ENCODE measurements at places on chromosomes 3 and 15. TPM values are rescaled to one million over a fixed set of nuclear protein-coding genes. Genes with fewer than 3 reads are reported as not detected.

- DNase-seq, result no peak
Measured at GRCh38 chr3:40055361-40055760, 246.0 kb downstream of the MYRIP start.

GRCh38 chr3:122932251-122932967 is 95.2 kb downstream of the SEMA5B start:
- DNase-seq, result no peak

DNA sequence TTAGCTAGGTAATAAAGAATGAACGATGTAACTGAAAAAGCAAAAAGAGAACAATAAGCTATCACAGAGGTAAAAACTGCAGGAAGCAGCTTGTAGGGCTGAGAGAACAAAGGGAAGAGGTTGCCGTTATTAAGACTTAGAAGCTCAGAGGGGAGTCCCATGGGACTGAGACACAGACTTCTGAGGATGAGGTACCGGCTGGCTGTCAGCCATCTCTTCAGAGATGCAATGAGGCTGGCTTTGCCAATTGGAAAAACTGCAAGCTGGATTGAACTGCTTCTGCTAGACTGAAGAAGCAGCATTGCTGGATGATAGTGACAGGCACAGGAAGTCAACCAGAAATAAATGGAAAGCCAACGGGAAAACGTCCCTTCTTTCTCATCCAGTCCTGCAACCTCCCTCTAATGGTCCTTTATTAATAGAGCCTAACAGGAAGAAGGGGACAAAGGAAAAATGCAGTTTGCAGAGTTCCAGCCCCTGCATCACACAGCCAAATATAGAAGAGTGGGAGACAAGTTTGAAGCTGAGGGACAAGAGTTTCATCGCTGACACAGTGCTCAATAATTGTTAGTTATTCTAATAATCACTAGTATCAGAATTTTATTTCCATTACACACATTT is 21.1 kb upstream of the KLHL6 start:
- DNase-seq, result no peak

- DNase-seq, result no peak
Measured at GRCh38 chr15:101107101-101107500, 144.7 kb downstream of the CHSY1 start.

RTP4 gene
- 4.9 TPM for total RNA-seq

DNA sequence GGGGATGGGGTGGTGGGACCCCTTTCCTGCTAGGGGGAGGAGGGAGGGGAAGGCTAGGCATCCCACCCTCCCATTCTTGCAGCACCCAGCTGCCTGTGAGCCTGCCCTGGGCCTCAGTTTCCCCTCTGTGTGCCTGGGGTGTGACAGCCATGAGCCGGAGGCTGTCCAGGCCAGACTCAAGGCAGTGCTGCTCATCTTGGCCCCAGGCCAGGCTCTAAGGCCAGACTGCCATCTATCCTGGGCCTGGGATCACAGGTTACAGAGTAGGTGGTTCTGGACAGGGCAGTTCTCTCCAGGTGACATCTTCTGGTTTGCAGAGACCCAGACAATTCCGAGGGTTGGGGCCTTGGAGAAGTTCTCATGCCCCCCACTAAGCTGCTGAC is 3.3 kb upstream of the VILL start:
- DNase-seq, result no peak

EAF1 gene
- 27.8 TPM for total RNA-seq

- no peak for DNase-seq
Measured at GRCh38 chr3:58569287-58570001, 7.7 kb downstream of the FAM107A start.

LMCD1 gene
- not detected for total RNA-seq

DNA sequence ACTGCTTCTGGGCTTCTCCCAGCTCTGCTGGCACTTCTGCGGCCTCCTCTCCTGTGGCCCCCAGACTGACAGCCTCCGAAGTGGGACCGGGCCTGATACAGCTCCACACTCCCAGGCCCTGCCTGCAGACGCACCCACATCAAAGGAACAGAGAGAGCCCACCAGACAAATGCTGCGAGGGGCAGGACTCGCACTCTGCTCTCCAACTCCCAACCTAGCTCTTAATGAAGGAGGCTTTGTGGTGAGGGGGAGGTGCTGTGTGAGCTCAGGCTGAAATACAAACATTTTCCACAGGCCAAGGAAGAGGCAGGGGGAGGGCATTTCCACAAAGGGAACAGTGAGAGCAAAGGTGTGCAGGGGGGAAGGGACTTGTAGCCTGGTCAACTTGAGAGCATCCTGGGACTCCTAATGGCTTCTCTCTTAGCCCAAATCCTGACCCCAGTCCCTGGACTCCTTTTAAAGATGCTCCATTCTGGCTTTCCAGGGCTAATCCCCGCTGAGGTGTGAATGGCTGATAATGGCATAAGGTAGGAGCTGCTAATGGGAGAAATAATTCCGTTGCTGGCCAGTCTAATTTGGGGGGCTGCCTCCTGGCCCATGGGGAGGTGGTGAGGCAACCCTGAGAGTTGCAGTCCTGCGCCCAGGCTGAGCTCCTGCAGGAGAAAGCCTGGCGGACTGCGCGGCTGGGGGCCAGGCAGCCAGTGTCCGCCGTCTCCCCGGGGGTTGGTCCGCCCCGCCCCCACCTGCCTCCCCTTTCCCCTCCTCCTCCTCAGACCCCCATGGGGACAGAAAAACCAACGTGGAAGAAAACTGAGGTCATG is 9.6 kb downstream of the LINGO1 start:
- DNase-seq, result no peak

DNA sequence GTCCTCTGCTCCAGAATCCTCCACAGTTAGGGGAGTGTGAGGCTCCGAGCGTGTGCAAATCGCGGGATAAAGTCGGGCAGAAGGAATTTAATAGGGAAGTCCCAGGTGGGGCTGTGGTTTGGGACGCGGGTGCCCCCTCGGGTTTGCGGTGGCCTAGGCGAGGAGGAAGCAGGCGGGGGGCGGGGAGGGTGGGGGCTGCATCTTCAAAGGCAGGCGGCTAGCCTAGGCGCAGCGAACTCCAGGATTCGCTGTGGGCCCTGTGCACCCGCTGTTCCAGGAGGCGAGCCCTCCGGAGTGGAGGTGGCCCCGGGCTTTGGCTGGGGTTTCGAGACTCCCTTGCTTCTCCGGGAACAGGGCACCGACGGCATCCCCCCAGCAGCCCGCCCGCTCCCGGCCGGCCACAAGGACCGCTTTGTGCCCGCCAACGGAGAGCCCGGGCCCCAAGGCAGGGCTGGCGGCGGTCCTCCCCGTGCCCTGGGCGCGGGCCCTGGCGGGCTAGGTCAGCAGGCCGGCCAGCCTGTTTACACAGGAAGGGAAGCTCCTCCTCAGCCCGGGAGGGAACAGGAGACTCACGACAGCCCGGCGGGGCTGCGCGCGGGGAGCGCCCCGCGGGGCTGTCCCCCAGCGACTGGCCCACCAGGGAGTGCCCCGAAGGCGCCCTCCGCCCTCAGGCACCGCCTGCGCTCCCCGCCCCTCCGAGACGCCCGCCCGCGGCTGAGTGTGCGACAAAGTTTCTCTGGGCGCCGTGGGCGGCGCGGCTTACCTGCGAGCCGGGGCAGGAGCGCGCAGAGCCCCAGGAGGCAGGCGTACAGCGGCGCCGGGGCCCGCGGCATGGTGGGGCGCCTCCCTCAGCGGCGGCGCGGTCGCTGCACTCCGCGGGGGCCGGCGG is 753 bp downstream of the ITGB5 start:
- no peak for DNase-seq

DNA sequence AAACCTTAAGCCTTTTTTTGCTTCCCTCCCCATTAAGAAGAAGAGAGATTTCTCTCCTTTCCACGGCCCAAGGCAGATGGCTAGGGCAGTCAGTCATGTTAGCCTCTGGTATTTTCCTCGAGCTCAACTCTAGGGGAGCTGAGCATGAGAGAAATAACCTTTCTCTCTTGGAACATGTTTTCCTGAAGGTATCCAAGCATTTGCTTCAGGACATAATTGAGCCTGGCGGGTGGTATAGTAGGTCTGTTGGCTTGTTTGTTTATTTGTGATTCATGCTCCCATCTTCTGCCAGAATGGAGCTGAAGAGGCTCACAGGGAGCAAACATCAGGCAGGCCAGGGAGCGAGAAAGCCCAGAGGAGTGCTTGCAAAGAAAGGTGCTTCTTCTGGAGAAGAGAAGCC is 102.5 kb downstream of the MESD start:
- DNase-seq, result no peak

- no peak for DNase-seq
Measured at GRCh38 chr15:66827039-66827697, 125.1 kb downstream of the SMAD6 start.

- no peak for DNase-seq
Measured at GRCh38 chr3:123271466-123272159, 69.9 kb downstream of the SEC22A start.

- no peak for DNase-seq
Measured at GRCh38 chr15:29053661-29054131, 167.9 kb downstream of the APBA2 start.

- no peak for DNase-seq
Measured at GRCh38 chr3:132268956-132269355, 48.3 kb upstream of the ACP3 start.

FAM98B gene
- 28.4 TPM for total RNA-seq

SUSD5 gene
- not detected for total RNA-seq

DNA sequence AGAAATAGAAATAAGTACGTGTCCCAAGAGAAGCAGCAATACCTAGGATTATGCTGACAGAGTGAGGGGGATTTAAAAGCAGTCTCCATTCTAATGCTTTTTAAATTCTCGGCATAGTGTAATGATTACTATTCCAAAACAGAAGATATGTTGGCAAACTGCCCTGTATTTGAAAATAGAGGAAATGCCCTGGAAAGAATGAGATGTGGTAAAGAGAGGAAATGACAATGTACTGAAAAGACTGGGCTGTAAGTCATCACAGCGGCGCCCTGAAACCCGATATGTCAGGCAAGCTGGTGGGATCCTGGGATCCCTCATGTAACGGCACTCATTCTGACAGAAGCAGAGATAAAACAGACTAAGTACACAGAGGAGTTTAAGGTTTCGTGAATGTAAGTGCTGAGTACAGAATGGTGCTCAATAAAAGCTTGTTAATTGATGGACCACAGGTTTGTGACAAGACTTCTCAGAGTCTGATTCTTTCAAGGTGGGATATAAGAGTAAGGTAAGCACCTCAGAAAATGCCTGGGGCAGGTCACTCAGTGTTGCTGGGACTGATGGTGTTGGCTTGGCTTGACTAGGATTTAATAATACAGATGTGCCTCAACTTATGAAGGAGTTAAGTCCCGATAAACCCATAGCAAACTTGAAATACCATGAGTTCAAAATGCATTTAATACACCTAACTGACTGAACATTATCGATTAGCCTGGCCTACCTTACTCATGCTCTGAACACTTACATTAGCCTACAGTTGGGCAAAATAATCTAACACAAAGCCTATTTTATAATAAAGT is 91.4 kb downstream of the NFKBIZ start:
- no peak for DNase-seq

ATRIP gene
- 14.2 TPM for total RNA-seq

- DNase-seq, result no peak
Measured at GRCh38 chr15:89003865-89004725, 84.2 kb upstream of the ABHD2 start.

TM6SF1 gene
- total RNA-seq, result 1.3 TPM

SERPINI1 gene
- total RNA-seq, result 4.1 TPM

Data from naive thymus-derived CD4-positive, alpha-beta T cell (primary cell).